Activated T-cell treated with anti-CD3 and anti-CD28 coated beads for 1 hour (primary cell): ENCODE measurements at places on chromosomes 13 and 19.

DNA sequence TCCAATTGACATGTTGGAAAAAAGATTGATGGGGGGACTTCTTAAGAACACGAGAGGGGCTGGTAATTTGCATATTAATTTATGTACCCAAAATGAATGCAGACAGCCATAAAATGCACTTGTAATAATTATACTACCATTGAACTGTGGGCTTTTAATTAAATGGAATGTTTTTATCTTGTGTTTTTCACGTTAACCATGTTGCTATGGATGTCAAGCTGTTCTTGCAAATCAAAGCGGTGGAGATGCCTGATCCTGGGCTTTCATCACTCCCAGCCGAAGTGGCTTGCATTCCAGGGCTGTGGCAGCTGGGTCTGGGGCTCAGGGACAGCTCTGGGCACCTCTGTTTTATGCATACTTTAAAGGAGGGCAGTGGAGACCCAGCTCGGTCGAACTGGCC is 179.4 kb upstream of the TMTC4 start:
- DNase-seq, result no peak

DNA sequence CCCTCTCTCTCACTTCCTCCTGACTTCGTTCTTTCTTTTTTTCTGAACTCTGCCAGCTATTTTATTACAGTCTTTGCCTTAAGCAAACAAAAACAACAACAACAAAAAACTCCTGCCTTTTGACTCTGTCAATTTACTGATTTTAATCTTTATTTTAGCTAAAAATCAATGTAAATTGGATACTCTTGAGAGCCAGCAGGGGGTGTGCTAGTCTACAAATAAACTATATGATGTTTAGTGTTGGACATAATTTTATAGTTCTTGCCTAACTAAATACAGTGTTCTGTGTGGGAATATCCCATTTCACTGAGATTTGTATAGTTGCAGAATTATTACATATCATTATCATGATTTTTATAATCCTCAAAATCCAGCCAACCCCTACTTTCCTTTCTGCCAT is 1199.9 kb upstream of the SPRY2 start:
- no peak for DNase-seq

GRCh38 chr19:18223860-18224524 is 2.2 kb downstream of the PDE4C start:
- no peak for DNase-seq

- no peak for DNase-seq
Measured at GRCh38 chr19:31594701-31595100, 245.5 kb upstream of the TSHZ3 start.

- no peak for DNase-seq
Measured at GRCh38 chr13:24557081-24557480, 44.5 kb upstream of the PARP4 start.

GRCh38 chr13:26971990-26972887 is 199.4 kb downstream of the USP12 start:
- no peak for DNase-seq

DNA sequence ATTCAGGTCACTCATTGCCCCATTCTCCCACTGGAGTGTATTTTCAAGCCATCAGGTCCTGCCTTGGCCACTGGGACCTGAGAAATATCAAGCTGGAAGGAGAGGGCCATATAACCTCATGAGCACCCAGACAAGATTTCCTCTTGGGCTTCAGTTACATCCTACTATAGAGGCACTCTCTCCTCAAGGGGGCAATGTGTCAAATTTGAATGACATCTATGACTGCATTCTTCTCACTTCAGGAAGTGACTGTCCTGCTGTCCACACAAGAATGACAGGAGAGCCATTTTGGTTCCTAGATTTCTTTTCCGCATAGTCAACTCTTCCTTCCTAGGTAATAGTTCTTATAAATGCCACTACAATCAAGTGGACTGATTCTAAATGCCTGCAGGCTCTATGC is 416.2 kb downstream of the DIAPH3 start:
- DNase-seq, result no peak

DNA sequence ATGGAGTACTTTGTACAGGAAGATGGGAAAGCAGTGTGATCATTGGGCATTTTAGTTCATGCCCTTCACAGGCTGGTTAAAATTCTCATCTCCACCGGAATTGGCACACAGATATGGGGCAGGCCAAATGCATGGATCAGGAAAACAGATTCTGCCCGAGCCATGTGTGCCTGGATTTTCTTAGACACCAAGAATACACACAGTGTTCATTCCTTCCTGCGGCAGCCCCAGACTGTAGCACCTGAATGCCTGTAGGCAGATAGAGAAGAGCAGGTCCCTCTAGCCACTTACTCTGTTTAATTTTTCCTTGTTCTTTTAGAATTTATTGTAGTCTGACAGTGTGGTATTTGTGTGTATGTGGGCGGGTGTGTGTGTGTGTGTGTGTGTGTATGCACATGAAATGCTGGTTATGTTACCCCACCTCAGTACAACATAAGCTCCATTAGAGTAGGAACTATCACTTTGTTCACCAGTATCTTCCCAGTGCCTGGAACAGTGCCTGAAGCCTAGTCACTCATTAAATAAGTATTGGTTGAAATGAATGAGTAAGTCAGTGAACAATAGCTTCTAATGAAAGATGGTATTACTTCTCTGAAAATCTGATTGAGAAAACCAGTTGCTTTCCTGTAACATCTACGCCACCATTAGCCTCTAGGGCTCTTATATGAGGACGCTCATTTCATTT is 41.7 kb downstream of the FRY start:
- DNase-seq, result no peak

- DNase-seq, result no peak
Measured at GRCh38 chr19:4448147-4448985, 9.2 kb downstream of the UBXN6 start.

DNA sequence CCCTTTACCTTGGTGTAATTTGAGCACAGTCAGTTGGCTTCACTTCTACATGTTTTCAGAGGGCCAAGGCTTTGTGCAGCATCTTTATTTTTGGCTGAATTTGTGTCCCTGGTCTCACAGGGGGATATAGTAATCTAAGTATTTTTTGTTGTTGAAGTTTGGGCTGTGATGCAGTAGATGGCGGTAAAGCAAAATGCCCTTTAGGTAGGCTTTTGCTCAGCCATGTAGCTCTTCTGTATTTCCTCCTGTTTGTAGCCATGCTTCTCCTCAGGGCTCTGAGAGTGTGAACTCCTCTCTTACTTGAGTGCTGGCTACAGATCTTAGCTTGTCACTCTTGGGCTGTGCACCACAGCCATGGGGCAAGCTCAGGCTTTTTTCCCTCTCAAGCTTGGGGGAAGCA is 328.6 kb downstream of the SLITRK5 start:
- DNase-seq, result no peak

GRCh38 chr13:89790696-89791095 is 1556.8 kb upstream of the MIR17HG start:
- no peak for DNase-seq

GRCh38 chr13:38821770-38822551 is 135.1 kb downstream of the FREM2 start:
- DNase-seq, result no peak

DNA sequence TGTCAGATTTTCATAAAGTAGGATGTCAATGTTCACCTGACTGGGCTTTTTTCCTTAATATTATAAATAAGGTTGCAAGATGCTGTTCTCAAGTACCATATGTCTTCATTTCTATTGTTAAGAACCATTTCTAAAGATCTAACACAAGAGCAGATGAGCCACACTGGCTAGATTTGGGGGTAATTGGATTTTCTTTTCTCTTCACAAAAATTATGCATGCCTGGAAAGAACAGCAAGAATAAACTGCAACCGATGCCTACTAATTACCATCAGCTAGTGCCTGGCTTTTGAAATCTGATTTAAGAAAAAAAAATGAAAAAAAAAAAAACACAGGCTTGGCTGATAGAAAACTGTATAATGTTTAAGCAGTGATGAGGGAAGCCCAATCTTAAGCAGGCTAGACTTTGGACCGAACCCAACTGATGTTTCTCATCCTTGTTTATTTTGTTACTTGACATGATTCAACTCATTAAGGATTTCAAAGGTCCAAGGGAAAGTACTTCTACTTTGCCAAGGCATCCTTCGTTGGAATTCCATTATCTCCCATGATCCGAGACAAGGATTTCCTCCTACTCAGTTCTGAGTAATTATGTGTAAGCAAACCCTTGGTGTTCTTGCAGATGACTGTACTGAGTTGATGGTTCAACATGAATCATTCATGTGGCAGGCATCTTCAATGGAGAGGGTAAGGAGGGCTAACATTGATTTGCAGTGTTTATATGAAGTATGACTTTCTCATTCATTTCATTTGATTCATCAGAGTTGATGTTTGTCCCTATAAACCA is 300.5 kb downstream of the SPRY2 start:
- no peak for DNase-seq

DNA sequence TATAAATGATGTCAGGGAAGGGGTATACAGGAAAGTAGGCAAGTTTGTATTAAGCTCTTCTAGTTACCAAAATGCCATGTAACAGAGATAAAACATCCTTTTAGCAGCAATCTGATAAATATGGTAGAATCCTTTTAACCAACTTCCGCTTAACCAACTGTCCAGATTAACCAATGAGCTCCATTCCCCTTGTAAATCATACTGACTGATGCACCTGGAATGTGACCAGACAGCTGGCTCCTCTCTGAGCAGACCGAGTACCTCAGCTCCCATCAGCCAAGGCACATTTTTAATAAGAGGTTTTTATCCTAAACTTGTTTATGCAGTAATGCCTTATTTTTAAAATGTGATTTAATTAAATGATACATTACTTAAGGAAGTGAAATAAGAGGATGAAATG is 66.4 kb downstream of the KLF12 start:
- DNase-seq, result no peak

- no peak for DNase-seq
Measured at GRCh38 chr19:20273376-20273775, 106.4 kb downstream of the ZNF486 start.

DNA sequence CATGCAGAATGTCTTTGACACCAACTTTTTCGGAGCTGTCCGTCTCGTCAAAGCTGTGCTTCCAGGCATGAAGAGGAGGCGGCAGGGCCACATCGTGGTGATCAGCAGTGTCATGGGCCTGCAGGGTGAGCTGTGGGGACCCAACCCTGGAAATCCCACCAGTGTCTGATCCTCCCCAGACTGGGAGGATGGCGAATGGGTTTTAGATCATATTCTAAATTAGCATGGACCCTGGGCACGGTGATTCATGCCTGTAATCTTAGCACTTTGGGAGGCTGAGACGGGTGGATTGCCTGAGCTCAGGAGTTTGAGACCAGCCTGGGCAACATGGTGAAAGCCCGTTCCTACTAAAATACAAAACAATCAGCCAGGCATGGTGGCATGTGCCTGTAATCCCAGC is 5.5 kb downstream of the RDH8 start:
- no peak for DNase-seq

DNA sequence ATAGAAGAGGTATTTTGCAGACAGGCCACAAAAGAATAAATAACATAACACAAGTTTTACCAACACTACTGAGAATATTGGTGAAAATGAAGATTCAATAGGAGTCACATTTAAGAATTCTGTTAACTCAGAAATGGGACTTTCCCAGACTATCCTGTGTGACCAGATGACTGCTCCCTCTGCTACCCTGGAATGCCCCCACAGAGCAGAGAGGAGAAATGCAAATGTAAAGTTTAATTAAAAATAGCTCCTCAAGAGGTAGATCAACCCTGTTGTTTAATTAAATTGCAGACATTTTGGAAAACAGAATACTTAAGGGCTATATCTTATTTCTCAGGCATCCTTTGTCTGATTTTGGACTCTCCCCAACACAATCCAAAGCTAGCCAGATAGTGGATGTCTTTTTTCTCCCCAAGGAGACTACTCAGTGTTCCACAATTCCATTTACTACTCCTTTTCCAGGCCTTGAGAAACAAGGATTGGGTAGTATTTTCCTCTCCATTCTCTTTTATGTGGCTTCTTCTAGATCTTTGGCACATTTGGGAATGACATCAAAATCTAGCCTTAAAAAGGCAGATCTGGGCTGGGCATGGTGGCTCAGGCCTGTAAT is 104.7 kb upstream of the TSC22D1 start:
- DNase-seq, result no peak

GRCh38 chr13:63011996-63012395 is 1596.3 kb upstream of the PCDH20 start:
- DNase-seq, result no peak

DNA sequence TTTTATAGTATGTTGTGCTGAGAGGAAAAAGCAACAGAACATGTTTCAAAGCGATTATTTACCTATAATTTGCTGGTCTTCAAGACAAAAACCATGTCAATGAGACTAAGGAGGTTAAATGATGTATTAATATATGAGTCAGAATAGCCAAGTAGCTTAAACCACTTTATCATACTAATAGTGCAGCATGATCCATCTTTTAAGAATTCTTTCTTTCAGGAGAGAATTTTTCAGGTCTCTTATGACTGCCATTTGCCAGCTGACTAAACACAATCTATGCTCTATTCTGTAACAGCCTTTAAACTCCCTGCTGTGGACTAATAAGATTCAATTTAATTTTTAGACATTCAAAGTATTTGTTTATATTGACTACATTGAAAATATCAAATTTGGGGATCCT is 93.7 kb downstream of the TRPC4 start:
- no peak for DNase-seq

GRCh38 chr13:30030141-30030750 is 179.8 kb upstream of the UBL3 start:
- no peak for DNase-seq

DNA sequence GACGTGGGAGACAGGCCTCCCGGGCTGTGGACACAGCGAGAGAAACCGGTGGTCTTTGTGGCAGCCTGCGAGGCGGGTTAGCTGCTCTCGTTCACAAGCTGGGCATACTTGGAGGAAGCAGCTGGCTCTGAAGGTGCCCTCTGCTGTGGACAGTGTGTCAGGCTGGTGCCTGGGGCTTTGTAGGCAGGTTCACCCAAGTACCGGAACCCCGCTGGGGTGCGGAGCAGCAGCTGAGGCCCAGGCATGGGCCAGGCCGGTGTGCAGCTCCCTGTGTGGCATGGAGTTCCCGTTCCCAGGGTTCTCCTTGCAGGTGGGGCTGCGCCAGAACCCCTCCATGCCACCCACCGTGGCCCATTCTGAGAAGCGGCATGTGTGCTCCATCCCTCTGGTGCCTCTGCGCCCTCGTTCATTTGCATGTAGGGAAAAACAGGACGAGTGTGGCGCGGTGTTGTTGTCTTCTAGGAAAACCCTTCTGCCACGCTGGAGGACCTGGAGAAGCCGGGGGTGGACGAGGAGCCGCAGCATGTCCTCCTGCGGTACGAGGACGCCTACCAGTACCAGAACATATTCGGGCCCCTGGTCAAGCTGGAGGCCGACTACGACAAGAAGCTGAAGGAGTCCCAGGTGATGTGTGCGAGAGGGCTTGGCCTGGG is 20.0 kb downstream of the UPF1 start:
- DNase-seq, result no peak

DNA sequence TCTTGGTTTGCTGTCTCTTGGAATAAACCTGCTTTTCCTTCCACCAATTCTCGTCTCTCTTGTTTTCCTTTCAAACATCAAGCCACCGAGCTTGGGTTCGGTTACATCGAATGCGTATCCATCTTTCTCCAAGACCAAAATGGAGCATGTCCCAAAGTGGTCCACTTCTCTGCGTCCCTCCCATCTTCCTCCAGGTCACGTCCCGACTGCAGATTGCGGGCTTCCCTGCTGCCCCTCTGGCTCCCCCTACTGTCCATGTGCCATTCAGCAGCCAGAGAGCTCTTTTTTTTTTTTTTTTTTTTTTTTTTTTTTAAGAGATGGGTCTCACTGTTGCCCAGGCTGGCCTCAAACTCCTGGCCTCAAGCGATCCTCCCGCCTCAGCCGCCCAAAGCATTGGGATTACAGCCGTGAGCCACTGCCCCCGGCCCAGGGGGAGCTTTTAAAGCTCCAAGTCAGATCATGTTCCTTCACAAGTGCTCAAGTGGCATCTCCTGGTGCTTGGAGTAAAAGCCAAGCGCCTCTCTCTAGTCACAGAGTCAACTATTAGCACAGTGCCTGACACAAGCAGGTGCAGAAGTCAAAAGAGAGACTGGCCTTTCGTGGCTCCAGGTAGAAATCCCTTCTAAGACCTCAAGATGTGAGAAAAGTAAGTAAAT is 10.0 kb downstream of the COL5A3 start:
- peak; percentile 54 for DNase-seq
